ENCODE measurements at places on chromosomes 6 and 20. TPM values are rescaled to one million over a fixed set of nuclear protein-coding genes. Genes with fewer than 3 reads are reported as not detected.
A peak's percentile ranks its signal among the peaks of the same experiment; 100 is the strongest.

DNA sequence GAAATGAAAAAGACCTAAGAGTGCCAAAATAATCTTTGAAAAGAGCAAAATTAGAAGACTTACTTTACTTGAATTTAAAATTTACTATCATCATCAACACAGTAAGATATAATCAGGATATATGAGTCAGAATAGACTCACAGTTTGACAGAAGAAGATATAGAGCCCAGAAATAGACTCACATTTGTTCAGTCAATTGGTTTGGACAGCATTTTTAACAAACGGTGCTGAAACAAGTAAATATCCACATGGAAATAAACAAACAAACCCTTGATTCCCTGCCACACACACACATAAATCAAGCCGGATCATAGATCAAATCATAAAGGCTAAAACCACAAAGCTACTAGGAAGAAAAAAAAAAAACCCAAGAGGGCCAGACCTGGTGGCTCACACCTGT is 291.1 kb downstream of the ADGRG6 start:
- no peaks in the 10 kb centered on the region for H3K36me3 ChIP-seq
- no peak overlapping the region for H3K4me3 ChIP-seq
- no peak overlapping the region for H3K27ac ChIP-seq
- no peak for DNase-seq
- no peaks in the 10 kb centered on the region for H3K4me1 ChIP-seq
- no peaks in the 10 kb centered on the region for H3K27me3 ChIP-seq

EFCAB8 gene
- not detected for total RNA-seq

- no peaks in the 10 kb centered on the region for H3K36me3 ChIP-seq
- H3K27ac ChIP-seq, result no peak overlapping the region
- H3K4me3 ChIP-seq, result no peak overlapping the region
- H3K27me3 ChIP-seq, result no peaks in the 10 kb centered on the region
These were observed 16.4 kb downstream of the ZFAND3 start for GRCh38 chr6:37835923-37836322.

DNA sequence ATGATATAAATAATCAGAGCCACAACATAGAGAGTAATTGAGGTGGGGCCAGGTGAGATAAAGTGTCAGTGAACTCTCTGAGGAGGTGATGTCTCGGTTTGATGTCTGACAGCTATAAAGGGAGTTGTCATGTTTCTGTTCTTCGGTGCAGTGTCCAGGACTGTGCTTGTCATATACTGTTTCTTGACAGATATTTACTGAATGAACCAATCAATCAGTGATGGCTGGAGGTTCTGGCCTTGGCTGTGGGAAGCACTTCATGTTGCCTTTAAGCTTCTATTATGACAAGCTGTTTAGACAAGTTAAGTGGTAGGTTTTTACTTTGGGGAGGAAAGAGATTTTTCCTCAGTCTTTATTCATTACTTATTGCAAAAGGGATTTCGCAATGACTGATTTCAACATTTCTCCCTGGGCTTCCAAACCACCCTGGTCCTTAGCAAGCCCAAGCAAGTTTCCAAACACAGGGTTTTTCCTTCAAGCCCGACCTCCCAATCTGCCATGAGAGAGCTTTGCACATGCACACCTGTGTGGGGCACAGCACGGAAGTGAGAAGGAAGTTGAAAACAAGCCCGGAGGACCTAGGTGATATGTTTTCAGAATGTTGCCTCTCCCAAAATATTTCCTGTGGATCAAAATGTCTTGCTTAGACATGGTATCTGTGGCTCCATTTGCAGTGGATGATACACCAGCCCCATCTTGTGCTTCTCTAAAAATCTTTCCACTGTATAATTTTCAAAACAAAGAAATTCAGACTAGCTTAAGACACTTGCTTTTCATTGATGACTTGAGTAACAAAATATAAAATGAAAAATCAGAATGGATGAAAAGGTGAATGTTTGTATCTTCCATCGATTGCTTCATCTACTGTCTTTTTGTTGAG is 567.3 kb upstream of the BTBD3 start:
- no peak overlapping the region for H3K4me3 ChIP-seq
- H3K36me3 ChIP-seq, result no peaks in the 10 kb centered on the region
- no peaks in the 10 kb centered on the region for H3K27me3 ChIP-seq
- H3K4me1 ChIP-seq, result no peaks in the 10 kb centered on the region
- no peak for DNase-seq
- no peak overlapping the region for H3K27ac ChIP-seq

MKKS gene
- total RNA-seq, result 17.4 TPM

DNA sequence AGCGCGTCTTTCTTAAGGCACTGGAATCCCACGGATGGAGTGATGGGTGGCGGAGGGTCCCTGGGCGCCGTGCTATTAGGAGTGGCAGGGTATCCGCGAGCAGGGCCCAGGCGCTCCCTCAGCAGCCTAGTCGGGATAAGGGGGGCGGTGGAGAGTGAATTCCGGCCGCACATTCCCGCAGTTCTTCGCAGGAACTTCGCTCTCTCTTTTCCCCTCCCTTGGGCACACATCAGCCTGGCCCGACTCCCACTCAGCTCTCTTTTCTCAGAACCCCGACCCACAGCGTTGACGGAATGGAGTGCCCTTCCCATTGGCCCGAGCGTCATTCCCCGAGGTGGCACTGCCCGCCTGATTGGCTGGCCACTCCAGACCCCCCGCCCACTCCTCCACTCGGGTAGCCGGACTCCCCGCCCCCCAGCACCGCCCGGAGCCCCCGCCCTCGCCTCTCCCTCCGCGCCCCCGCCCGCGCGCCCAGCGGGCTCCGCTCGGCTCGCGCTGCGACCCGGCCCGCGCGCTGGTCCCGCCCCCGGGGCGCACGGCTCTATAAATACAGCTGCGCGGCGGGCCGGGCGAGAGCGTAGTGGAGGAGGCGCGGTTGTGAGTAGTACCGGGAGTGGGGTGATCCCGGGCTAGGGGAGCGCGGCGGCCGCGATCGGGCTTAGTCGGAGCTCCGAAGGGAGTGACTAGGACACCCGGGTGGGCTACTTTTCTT is at the start of gene ID4:
Gene ID4, plus strand, starts transcription at position 572 of the 712 bp plus-strand sequence. CDS start 385 bp downstream, outside the sequence.
- H3K27ac ChIP-seq, result peak within 1 kb of the TSS; percentile 97
- no peaks in the 10 kb centered on the region for H3K27me3 ChIP-seq
- peak within 1 kb of the TSS; percentile 90 for H3K4me3 ChIP-seq
- H3K4me1 ChIP-seq, result peaks cover 37% of the 10 kb centered on the region
- peak; percentile 97 for DNase-seq

COL11A2 gene
- not detected for total RNA-seq

- H3K36me3 ChIP-seq, result no peaks in the 10 kb centered on the region
- no peak overlapping the region for H3K27ac ChIP-seq
- no peaks in the 10 kb centered on the region for H3K4me1 ChIP-seq
- H3K27me3 ChIP-seq, result no peaks in the 10 kb centered on the region
- peak; percentile 57 for DNase-seq
These were observed 126.6 kb downstream of the DOK5 start for GRCh38 chr20:54601831-54602515.

DNA sequence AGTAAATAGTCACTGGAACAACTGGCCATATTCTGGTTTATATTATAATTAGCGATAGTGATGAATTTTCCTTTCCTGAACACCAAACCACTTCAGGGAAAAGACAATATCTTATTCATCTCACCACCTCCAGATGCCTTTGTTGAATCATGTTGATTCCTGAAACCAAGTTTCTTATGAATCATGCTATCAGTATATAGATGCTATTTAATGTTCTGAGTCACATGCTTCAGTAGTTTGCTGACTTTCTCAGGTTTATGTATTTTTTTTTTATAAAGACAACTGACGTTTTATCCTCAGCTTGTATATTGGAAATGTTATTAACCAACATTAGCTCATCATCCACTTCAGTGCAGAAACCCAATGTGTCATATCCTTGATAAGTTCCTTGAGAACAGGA is 710.2 kb upstream of the POU3F2 start:
- no peak overlapping the region for H3K4me3 ChIP-seq
- DNase-seq, result no peak
- no peak overlapping the region for H3K27ac ChIP-seq
- no peaks in the 10 kb centered on the region for H3K36me3 ChIP-seq
- no peaks in the 10 kb centered on the region for H3K4me1 ChIP-seq

RAMACL gene
- 1.2 TPM for total RNA-seq

ADGRG6 gene
- 11.8 TPM for total RNA-seq

GRCh38 chr6:81863123-81863522 is 110.6 kb upstream of the TENT5A start:
- no peak overlapping the region for H3K27ac ChIP-seq
- no peaks in the 10 kb centered on the region for H3K36me3 ChIP-seq
- no peak overlapping the region for H3K4me3 ChIP-seq
- DNase-seq, result no peak
- no peaks in the 10 kb centered on the region for H3K4me1 ChIP-seq
- H3K27me3 ChIP-seq, result no peaks in the 10 kb centered on the region

DNA sequence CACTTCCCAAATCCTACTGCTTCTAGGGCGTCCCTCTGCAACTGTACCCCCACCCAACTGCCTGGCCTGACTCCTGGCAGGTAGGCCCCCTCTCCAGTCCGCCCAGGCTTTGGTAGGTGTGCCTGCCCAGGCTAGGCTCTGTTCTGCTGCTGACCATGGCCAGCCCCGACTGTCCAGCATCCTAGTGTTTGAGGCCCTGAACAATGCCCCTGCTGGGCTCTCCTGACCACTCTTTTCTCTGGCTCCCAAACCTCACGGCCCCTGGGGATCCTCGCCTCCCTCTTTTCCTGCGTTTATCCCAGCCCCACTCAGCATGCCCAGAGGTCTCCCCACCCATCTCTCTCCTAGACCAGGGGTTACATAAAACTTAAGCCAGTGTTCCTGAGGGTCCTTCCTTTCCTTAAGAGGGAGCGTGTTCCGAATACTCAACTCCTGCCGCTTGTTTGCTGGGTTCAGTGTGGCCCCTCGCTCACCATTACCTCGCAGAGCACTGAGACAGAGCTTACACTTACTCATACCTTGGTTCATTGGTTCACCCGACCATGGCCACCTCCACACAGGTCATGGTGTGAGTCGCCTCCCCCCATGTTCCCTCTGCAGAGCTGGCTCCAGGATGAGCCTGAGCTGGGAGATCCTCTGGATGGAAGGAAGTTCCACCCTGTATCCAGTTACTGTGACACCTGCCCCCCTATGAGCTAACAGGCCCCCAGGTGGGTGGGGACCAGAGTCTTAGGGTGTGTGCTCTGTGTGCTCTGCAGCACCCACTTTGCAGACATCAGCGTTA is 21.0 kb upstream of the MYT1 start:
- DNase-seq, result no peak
- peaks cover 4% of the 10 kb centered on the region for H3K27me3 ChIP-seq
- no peak overlapping the region for H3K4me3 ChIP-seq
- H3K4me1 ChIP-seq, result no peaks in the 10 kb centered on the region
- no peaks in the 10 kb centered on the region for H3K36me3 ChIP-seq

DNA sequence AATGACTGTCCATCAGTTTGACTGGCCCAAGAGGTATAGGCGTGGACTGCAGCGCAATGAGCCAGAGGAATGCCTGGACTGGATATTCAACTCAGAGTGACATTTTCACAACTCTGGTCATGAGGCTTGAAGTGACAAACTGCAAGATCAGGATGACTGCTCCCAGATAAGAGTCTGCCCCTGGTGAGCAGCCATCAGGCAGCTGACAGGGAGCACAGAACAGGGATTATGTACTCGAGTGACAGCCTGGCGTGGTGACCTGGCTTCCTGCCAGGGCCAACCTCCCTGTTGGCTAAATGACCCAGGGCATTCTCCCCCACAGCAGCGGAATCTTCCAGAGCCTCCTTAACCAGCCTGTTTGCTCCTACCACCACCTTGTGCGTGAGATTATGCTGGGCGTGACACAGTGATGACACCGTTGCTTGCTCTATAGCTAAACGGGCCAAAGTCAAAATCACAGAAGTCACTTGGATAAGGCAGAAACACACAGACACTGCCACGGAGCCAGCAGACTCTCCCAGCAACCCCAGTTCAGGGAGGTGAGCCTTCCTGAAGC is 209.1 kb upstream of the JARID2 start:
- DNase-seq, result no peak
- no peaks in the 10 kb centered on the region for H3K4me1 ChIP-seq
- H3K4me3 ChIP-seq, result no peak overlapping the region
- no peak overlapping the region for H3K27ac ChIP-seq
- H3K36me3 ChIP-seq, result no peaks in the 10 kb centered on the region

PPT2 gene
- total RNA-seq, result 31.4 TPM

MYCT1 gene
- total RNA-seq, result 9.1 TPM

- H3K36me3 ChIP-seq, result no peaks in the 10 kb centered on the region
- H3K27ac ChIP-seq, result no peak overlapping the region
These were observed 72.6 kb upstream of the ZNF184 start for GRCh38 chr6:27545271-27546046.

DNA sequence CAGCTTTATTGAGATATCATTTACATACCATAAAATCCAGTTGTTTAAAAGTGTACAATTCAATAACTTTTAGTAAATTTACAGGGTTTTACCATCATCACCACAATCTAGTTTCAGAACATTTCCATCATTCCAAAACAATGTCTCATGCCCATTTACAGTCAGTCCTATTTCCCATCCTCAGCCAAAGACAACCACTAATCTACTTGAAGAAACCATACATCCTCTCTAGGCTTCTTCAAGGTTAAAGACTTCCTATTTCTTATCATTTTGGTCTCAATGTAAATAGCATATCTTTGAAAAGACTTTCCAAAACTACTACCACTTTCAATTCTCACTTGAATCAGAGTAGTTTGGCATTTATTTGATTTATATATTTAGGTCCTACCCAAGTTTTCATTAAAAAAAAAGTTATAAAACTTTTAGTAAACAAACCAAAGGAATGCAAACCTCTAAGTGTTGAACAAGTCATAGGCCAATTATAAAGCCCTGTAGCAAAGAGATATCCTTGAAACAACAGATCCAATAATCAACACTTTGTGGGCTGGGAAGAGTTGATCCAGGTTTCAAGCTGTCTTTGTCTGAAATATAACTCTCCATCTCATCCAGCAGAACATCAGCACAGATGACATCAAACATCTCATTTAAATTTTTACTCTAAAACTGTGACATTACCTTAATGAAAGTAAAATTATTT is 211.3 kb upstream of the RUNX2 start:
- DNase-seq, result no peak
- H3K27me3 ChIP-seq, result no peaks in the 10 kb centered on the region
- no peak overlapping the region for H3K27ac ChIP-seq
- no peak overlapping the region for H3K4me3 ChIP-seq

DNA sequence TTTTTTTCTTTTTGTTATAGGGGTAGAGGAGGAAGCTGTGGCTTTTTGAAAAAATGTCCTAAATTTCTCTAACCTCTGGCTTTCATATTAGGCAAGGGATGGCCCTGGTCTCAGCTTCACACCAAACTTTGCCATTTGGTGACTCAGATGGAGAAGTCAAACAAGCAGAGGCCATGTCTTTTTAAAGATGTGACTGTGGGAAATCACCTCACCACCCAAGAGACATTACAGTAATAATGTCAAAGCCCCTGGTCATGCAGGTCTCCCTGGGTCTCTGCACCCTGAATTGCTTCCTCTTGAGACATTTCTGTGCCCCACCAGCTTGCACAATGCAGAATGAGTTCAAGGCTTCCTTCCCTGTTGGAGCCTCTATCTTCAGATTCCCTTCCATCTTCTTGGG is 39.5 kb upstream of the ADGRF5 start:
- DNase-seq, result no peak
- no peaks in the 10 kb centered on the region for H3K27me3 ChIP-seq
- H3K27ac ChIP-seq, result no peak overlapping the region
- no peaks in the 10 kb centered on the region for H3K4me1 ChIP-seq

- no peaks in the 10 kb centered on the region for H3K27me3 ChIP-seq
- no peaks in the 10 kb centered on the region for H3K36me3 ChIP-seq
- DNase-seq, result no peak
- no peaks in the 10 kb centered on the region for H3K4me1 ChIP-seq
- H3K4me3 ChIP-seq, result no peak overlapping the region
These were observed 515.8 kb downstream of the PRKN start for GRCh38 chr6:162211777-162212176.
